ENCODE measurements at places on chromosomes 3 and 15.

- no peak for DNase-seq
These were observed 660.8 kb downstream of the MECOM start for GRCh38 chr3:169002689-169003088.

GRCh38 chr15:74350295-74351275 is 16.9 kb downstream of the CYP11A1 start:
- DNase-seq: no peak

- no peak for DNase-seq
These were observed 53.4 kb downstream of the PSMD6 start for GRCh38 chr3:63969876-63970275.

DNA sequence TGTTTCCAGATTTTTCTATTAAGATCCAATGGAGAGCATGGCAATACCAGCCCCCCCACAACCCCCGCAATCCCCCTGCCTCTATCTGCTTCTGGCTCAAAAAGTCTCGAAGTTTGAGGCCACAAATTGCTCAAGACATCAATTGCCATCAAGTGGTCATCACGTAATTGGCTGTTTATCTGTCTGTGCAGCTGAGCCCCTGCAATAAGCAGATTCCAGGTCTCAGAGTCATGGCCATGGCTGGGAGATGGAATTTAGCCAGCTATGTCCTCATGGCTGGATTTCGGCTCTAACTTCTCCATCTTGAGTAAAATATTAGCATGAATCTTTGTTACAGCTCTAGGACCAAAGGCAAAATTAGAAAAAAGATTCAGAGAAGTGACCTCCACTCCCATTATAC is 22.7 kb downstream of the SSUH2 start:
- DNase-seq: no peak

DNA sequence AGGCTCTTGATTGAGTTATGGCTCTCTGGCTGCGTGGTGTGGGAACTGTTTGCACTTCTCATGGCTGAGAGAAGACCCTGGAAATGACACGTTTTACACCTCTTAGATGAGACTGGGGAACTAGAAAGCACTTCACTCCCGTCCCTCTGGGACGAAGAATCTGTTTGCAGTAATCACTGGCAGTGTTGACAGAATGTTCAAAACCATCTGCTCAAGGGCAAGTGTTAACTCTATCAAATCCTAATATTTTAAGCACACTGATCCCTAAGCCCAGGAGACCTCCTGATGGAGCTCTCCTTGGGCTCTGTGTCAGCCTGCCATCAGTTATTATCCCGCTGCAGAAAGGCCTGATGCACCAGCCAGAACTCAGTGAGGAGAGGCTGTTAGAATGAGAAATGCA is 323.8 kb upstream of the DNAJC19 start:
- no peak for DNase-seq

DNA sequence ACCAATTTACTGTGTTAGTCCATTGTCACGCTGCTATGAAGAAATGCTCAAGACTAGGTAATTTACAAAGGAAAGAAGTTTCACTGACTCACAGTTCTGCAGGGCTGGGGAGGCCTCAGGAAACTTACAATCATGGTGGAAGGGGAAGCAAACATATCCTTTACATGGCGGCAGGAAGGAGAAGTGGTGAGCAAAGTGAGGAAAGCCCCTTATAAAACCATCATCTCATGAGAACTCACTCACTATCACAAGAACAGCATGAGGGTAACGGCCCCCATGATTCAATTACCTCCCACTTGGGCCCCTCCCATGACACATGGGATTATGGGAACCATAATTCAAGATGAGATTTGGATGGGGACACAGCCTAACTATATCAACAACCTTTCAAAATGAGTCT is 20.2 kb downstream of the USF3 start:
- DNase-seq: no peak
